Lung (tissue), 17 donors: ENCODE measurements at places on chromosomes 2 and 18.

- DNase-seq = peak; percentile 93
These were observed 42.5 kb upstream of the LCLAT1 start for GRCh38 chr2:30404319-30405259.

DNA sequence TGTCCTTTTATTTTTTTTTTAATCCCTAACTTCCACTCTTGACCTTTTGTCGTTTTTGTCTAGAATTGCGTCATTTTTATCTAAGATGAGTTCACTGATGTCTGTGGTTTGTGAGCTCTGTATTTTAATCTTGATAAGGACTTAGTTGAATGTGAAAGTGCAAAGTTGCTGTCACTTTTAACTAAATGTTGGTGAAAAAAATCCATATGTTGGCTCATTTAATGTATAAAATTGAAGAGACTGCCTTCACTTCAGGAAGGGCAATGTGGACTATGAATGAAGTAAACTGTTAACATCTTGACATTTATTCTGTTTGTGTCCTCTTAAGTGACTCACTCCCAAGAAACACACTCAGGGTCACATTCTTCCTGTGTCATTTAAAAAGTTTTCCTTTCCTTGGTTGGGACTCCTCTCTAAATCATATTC lies 256.6 kb upstream of the RASGRP3 start:
- DNase-seq = peak; percentile 84

GRCh38 chr2:45696708-45697107 lies 45.2 kb downstream of the PRKCE start:
- DNase-seq = no peak

- DNase-seq = no peak
These were observed 9.0 kb downstream of the STK25 start for GRCh38 chr2:241499146-241499965.

DNA sequence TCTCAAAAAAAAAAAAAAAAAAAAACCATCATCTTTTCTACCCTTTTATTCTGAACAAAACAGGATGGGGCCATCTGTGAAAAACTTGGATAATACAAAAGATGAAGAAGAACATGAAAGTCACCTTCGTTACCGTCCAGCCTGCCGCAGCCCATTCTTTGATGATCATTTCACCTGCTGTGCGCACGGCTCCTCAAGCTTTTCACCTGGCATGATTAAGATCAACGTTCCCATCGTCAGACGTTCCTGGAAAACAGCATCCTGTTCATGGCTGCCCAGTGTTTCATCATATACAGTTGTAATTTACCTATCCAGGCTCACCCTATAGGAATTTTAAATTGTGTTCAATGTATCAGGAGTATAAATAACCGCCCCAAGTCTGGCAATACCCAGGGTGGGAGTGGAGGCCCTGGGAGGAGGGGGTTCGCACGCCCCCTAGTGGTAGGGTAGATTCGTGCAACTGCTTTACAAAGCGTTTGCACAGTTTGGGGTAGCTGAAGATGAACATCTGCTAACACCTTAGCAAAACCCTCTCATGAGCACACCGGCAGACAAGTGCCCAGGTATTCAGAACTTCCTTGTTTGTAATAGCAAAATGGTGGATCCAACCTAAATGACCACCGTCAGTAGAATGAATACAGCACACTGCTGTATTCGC lies 49.0 kb upstream of the GLI2 start:
- no peak for DNase-seq

DNA sequence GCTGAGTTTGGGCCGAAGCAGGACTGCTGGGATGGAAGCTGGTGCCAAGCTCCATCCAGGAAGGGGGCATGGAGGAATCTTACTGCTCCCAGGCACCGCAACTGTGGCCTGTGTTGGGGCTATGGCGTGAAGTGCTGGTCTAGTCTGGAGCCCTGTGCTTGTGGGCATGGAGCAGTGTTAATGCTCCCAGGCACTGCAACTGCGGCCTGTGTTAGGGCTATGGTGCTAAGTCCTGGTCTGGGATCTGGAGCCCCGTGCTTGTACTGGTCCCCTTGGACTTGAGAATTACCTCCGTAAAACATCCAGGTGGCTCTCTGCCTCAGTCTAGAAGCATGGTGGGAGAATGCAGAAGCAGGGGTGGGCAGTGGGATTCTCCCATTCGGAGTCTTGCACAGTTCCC lies 1379.4 kb upstream of the ACVR2A start:
- DNase-seq = no peak

DNA sequence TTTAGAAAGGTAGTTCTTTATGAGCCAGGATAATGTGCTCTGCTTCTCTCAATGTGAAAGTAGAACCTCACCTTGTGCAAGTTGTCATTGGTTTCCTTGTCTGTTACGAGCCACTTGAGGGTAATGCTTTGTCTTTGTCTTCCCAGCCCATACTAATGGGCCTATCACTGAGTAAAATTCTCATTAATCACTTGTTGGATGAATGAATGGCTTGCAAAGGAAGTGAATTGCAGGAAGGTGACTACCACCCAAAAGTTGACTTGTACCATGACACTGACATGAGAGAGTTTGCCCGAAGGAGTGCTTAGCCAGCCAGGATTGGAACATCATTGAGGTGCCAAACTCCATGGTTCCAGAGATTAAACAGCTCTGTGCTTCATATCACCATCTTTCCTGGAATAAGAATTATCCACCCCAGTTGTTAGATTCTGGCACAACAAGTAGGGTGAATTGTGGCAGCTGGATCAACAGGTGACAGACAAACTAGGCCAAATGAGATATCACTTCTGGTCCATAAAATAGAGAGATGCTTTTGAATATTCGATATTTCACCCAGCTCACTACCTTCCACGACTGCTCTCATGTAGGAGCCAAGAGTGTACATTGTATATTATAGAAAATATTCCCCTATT lies 20.5 kb upstream of the CD28 start:
- DNase-seq = no peak

- DNase-seq = no peak
These were observed 79.5 kb upstream of the YWHAQ start for GRCh38 chr2:9710311-9710710.

- no peak for DNase-seq
These were observed 482.2 kb downstream of the DCC start for GRCh38 chr18:52822160-52822559.

GRCh38 chr2:1686784-1687105 lies 57.6 kb downstream of the PXDN start:
- peak; percentile 21 for DNase-seq

GRCh38 chr2:74507926-74508520 lies 528 bp upstream of the PCGF1 start:
- DNase-seq = peak; percentile 44

DNA sequence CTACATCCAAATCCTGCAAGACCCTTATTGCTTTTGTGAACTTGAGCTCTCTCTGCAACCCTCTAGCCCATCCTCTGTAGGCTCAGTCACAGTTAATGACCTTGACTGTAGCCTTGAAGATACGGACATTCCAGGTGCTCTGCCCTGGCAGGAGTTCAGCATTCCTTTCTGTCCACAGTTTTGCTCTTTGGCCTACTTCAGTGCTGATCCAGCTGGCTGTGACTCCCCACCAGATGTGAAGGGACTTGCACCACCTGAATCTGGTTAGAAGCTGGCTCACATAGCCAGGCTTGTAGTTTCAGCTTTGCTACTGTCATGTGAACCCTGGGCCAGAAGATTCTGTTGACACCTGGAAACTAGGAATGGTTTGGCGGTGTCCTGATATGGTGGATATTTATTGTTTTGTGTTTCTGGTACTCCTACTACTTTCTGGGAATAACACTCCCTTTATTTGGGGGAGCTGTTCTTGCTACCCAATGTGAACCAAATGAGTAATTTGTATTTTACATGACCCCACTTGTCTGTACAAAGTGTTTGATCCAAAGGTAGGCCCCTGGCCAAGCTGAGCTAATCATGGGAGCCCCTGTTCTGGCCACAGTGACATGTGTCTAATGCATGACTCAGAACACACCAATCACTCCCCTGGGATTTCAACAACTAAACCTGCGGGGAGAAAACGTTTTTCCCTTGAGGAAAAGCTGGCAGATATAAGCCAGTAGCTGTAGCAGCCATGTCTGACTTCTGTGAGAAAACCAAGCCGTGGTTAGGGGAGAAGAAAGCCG lies 73.4 kb downstream of the CDCA7 start:
- DNase-seq = no peak

DNA sequence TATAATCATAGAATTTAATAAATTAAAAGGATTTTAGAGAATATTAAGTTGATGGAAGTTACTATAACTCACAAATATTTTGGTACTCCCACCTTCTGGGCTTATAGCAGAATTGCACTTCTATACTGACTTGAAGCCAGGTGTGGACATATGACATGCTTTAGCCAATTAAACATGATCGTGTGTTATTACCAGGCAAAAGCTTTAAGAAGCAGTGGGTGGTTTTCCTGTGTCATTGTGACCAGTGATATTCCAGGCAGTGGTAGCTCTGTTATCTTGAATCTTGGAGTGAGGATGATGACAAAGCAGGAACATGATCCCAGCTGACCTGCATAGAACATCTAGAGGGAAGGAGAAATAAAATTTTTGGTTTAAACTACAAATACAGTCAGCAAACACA lies 370.9 kb upstream of the ZEB2 start:
- no peak for DNase-seq

GRCh38 chr18:7608781-7609201 lies 41.7 kb downstream of the PTPRM start:
- DNase-seq = no peak

DNA sequence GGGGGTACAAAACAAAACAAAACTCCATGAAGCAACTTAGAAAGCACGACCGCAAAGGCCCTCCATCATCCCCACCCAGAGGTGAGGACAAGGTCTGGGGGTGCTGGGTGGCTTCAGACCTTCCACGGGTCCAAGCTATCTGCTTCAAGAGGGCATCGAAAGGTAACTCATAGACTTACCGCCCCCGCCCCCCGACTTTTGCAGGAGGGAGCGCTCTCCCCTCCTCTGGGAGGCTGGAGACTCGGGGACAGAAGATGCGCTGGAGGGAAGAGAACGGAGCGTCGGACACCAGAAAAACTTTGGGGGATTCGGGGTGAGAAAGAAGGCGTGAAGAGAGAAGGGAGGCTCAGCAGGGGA lies 300 bp upstream of the STON1 start:
- no peak for DNase-seq

GRCh38 chr2:234986390-234986789 lies 34.6 kb downstream of the SH3BP4 start:
- DNase-seq = peak; percentile 52

DNA sequence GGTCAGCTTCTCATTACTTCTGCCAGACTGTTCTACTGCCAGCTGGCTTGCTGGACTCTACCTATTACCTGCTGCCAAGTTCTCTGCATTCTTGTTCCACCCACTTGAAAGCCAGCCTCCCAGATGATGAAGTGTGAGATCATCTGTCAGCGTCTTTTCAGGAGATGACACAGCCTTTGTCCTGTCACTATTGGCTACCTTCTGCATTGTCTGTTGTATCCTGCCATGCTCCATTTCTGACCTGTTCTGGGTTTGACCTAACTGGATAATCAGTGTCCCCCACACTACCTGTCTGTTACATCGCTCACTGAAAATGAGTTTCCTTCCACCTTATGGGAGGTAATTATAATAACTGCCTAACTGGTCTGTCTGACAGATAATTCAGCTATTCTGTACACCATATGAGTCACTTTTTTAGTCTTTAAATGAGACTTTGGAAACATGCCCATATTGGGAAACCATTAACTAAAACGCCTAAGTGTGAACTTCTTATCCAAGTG lies 520.6 kb downstream of the METTL4 start:
- DNase-seq = no peak

DNA sequence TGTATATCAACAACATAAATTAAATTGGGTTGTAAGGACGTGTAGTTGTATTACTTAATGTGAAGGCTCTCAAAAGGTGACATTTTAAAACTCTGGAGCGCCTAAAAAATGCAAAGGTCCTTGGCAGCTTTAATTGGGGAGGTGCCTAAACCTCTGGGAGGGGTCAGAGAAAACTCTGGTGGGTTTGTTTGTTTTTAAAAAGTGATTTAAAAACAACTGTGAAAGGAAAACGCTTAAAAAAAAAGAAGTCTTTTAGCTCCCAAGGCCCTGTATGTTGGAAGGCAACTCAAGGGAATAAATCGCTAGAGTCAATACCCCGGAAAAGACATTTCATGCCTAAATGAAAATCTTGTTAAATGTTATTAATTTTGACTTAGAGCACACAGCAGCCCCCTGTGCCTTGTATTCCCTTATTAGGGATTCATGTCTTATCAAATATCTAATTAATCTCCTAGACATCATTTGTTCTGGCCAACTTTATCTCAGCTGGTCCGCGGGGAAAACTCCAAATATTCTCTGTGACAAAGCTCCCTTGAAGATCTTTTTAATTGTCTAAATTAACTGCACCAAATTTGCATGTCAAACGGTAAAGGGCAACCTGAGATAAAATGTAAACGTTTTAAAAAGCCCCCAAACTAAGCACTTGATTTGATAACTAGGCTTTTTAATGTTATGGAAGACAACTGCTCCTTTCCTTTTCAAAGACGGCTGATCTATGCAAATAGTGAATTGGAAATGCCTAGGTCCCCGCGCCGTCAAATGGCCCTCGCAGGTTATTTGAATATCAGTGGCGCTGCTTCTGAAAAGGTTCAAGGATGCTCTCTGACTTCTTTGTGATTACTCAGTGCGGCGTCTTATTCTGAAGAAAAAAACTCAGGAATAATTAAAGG lies 4.2 kb downstream of the SP9 start:
- peak; percentile 31 for DNase-seq

GRCh38 chr2:208366215-208367127 lies 40.1 kb upstream of the PTH2R start:
- DNase-seq = no peak

- no peak for DNase-seq
These were observed 7.5 kb downstream of the TMEM214 start for GRCh38 chr2:27040282-27040681.

DNA sequence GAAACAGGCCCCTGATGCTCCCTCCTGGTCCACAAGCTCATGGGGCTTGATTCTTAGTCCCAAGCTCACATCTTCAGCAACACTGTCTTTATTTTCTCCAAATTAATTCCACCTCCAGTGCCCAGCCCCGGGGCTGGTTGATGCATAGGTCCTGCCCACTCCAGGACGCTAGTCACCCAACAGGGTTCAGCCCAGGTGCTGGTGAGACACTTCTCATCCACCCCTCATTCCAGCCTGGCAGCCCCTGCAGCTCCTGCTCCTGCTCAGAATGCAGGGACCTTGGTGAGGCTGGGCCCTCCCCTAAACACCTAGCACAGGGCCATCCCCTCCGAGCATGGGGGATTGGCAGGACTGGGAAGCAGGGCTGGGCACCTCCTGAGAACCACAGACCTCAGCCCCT lies 25.7 kb downstream of the STEAP3 start:
- DNase-seq = no peak

DNA sequence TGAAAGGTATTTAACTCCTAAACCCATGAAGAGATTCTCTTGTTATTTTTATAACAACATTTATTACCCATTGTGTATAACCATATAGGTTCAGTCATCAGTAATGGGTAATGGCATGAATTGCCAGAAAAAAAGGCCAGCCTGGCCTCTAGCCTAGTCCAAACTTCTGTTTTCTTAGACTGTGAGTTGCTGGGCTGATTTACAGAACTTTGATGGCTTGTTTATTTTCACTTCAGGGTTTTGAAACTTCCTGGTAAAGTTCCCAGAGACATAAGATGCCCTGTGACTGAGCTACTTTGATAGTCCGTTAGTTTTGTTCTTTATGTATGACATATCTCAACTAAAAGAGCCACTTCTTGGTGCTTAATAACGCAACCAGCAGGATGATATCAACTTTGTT lies 164.8 kb downstream of the METTL4 start:
- DNase-seq = no peak

- no peak for DNase-seq
These were observed 20.6 kb upstream of the DSG4 start for GRCh38 chr18:31356025-31356424.
